Fibroblast of villous mesenchyme (primary cell): ENCODE measurements at places on chromosomes 5 and 9.

GRCh38 chr5:151740958-151741373 is 17.5 kb downstream of the ATOX1 start:
- DNase-seq: peak; percentile 65

DNA sequence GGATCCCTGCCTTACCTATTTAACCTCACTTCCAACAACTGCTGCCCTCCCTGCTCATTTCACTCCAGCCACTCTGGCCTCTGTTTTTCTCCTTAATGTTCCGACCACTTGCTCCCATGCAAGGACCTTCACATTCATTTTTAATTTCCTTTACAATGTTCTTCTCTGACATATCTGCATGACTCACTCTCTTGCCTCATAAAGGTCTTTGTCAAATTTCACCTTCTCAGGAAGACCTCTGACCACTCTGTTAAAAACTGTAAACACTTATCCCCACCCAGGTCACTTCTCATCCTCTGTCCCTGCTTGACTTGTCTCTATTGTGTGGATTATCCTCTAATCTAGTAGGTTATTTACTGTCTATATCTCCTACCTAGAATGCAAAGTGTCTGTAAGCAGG is 751.2 kb downstream of the BRINP1 start:
- peak; percentile 34 for DNase-seq

DNA sequence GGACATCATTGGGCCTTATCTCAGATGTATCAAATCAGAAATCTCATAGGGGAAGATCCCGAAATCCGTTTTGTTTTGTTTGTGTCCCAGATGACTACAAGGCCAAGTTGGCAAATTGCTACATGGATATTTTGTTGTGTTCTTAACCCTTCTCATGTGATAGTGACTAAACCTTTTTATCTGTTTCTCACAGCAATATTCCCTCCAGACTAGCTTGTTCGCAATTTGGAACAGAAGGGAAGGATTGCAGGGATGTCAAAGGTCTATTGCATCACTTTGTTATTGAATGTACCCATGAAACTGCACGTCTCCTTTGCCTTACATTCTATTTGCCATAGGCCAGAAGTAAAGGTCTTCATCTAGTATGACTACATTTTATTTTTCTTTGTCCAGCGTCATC is 453.9 kb downstream of the NFIB start:
- DNase-seq: peak; percentile 65

GRCh38 chr5:513216-514100 is 10.8 kb downstream of the SLC9A3 start:
- no peak for DNase-seq

DNA sequence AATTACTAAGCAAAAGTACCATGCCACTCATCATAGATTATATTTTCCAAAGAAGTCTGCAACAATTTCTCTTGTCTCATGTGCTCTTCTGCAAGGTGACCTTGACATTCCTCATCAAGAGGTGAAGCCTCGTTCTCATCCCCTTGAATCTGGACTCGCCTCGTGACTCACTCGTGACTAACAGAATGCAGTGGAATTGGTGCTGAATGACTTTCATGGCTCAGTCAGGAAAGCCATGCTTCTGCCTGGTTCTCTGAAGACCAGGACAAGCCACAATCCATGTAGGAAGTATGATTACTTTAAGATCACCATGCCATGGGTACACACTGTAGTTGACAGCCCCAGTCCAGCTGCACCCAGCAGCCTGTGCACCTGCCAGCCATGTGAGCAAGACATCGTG is 335.8 kb downstream of the GADD45G start:
- DNase-seq: no peak

- peak; percentile 95 for DNase-seq
Observed at GRCh38 chr9:134707031-134707680, 65.6 kb downstream of the COL5A1 start.

- no peak for DNase-seq
Observed at GRCh38 chr9:23820451-23821374, 5.3 kb downstream of the ELAVL2 start.

- DNase-seq: no peak
Observed at GRCh38 chr9:117355542-117355941, 59.3 kb downstream of the ASTN2 start.

DNA sequence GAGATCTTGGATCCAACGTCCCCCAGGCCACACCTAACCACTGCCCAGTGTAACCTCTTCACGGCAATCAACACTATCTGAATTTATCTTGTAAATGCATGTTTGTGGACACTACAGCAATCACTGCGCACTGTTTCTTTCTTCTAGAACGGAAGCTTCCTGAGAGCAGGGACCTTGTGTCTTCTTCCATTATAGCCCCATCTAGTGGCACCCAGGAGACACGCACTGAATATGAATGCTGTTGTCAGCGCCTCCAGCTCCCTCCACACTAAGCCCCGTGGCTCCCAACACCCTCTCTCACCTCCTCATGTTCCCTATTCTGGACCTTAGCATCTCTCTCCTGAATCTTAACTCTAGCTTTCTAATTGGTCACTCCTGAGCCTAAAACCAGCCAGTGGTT is 72.7 kb downstream of the SMIM23 start:
- DNase-seq: no peak

DNA sequence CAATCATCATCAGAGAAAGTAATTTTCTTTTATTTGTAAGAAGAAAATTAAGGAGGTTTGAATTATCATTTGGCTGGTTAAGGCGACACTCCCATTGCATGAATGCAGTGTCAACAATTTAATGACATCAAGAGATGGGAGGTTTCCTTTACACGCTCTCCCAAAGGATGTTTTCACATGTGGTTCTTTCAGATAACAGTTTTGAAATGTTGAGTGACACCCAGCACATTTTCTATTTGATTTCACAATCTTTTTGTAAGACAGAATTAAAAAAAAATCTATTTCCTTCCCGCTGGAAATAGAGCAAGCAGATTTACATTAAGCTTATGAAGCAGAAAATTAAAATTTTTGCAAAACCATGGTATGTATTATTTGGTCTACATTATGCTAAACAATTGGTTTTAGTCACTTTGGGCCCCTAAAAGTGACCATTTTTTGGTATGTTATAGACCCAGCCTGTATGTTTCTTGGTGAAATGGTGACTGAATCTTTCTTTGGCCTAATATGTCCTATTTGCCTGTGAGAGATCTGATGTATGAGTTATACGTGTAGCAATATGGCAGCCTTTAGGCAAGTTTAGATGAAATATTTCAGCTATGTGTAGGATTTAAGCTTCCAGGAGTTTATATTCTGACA is 18.9 kb upstream of the ANKRD55 start:
- DNase-seq: peak; percentile 21

- DNase-seq: peak; percentile 33
Observed at GRCh38 chr9:114223564-114224246, 68.4 kb downstream of the COL27A1 start.

GRCh38 chr9:119137479-119137878 is 231.8 kb downstream of the BRINP1 start:
- DNase-seq: no peak

DNA sequence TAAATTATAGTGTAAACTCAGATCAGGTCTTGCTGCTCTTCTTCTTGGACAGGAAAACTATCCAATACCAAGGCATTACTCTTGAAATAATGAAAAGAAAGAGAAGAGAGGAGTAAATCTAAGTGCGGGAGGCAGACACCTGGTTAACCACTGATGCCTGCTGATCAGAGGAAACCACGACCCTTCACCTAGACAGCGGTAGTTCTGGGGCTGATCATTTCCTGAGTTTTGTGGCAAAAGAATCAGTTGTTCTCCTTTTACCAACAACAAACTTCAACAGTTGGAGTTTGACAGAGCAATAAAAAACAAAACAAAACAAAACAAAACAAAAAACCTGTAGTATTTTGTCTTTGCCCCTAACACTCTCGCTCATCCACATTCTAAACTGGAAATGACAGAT is 3.0 kb downstream of the RLN1 start:
- no peak for DNase-seq

GRCh38 chr9:18447131-18447530 is 26.8 kb upstream of the ADAMTSL1 start:
- peak; percentile 64 for DNase-seq

- DNase-seq: peak; percentile 91
Observed at GRCh38 chr5:159786901-159787691, 129.2 kb upstream of the ADRA1B start.

- no peak for DNase-seq
Observed at GRCh38 chr9:33289496-33289895, 820 bp upstream of the NFX1 start.

DNA sequence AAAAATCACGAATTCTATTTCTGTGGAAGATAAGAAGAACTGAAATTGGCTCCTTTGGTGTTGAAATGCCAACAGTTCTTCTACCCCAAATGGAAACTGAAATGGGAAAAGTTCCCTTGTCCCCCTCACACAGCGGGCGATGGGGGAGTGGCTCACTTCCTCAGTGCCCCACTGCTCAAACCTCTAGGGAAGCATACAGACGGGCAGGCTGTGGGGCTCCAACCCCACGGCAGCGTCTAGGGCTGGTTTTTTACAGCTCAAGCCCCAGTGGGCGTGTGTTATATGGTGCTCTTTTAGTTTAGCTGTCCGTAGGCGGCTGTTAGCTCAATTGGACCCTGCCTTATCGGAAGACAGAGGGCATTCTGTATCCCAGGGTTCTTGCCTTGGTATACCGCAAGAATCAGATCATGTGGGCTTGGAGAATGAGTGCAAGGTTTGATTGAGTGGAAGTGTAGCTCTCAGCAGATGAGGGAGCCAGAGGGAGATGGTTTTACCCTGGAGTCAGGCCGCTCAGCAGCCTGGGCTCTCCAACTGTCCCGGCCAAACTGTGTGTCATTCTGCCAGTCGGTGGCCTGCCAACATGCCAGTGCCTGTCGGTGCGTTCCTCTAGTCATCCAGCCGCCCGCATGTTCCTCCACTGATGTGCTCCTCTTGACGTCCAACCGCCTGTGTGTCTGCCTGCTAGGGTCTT is 166.3 kb upstream of the ZNF608 start:
- no peak for DNase-seq

DNA sequence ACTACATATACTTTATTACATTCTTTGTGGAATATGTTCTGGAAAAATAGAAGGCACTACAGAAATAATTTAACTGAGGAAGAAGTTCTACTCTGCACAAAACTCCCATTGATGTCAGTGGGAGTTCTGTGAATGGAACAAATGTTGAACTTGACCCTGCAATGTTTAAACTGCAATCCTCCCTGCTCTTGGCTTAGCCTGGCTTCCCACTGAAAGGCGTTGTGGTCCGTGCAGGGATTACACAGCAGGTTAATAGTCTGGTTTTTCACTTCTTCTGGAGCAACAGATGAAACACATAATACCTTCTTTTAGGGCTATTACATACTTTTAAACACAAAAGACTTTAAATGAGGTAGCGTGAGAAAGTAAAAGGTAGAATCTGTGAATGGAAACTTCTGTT is 12.9 kb upstream of the ERBIN start:
- DNase-seq: peak; percentile 44

GRCh38 chr5:65338606-65339151 is 143.0 kb downstream of the ADAMTS6 start:
- no peak for DNase-seq

DNA sequence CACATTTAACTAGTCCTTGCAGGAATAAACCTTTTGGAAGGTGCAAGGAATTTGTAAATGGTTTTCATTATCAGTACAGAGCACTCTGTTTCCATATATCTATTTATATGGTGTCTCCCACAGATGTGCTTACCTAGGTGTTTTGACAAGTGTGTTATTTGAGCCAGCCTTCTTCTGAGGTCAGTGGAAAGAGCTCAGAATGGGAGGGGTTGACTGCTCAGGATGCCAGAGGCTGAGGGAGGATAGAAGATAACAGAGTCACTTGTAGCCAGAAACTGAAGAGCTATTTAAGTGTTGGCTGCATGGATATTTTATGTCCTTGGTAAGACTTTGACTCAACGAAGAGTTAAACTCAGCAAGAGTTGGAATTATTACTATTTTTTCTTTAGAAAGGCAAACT is 5.0 kb downstream of the CMYA5 start:
- no peak for DNase-seq

DNA sequence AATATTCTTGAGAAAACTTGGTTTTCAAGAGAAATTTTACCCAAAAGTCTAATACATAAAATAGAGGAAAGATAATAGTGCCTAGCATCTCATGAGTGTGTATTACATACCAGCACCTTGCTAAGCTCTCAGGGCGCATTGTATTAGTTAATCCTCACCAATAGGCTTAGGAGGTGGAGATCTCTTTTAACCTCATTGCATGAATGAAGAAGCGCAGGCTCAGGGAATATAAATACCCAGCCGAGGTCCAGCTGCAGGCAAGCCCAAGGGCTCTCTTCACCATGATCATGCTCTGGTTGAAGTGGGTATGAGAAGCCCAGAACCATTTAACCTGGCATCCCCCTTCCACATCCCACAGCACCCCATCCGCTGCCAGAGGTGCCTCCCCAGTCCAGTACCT is 46.0 kb downstream of the CAMK2A start:
- DNase-seq: no peak

GRCh38 chr9:134895908-134896833 is 15.6 kb downstream of the FCN2 start:
- DNase-seq: peak; percentile 76

GRCh38 chr9:83362341-83362995 is 175.7 kb downstream of the FRMD3 start:
- DNase-seq: no peak

GRCh38 chr9:86604741-86605140 is 250.5 kb upstream of the TUT7 start:
- DNase-seq: peak; percentile 77

GRCh38 chr5:179152941-179153340 is 92.8 kb downstream of the ZNF354C start:
- no peak for DNase-seq

- DNase-seq: no peak
Observed at GRCh38 chr5:1702318-1702717, 97.3 kb downstream of the MRPL36 start.
